ENCODE measurements at places on chromosomes 16 and 17.

DNA sequence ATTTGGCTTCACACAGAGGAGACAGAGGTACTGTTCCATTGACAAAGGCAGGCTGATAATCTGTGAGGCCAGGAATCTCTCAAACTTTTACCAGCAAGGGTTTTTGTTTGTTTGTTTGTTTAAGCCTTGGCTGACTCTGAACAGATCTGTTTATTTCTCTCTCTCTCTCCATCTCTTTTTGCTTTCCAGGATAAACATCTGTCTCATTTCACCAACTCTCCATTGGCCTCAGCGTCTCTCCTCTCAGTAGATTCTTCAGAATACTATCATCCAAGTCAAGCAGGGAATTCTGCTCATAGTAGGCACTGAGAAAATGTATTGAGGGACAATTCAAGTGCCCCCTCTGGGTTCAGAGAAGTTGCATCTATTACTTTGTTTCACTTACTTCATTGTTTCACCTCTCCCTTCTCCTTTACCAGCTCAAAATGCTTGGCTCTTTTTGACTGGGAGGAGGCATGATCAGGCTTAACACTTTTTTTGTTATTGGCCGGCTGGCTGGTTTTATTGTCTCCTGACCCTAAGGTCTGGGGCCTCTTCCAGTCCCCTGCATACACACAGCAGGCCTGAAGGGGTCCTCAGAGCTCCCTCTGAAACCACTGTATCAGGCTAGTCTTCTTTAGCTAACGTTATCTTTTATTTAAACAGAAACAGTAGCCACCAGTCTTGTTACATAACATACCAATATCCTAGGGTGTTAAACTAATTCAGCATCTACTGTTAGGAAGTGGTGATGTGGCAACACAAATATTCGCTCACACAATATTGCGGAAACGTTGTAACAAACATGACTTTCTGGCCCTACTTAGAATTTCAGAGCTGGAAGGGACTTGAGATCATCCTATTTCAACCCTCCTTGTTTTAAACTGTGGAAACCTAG, 2.0 kb upstream of the YPEL2 start:
- peak; percentile 20 for DNase-seq

GRCh38 chr17:28949185-28950016, 1.9 kb downstream of the PHF12 start:
- no peak for DNase-seq

DNA sequence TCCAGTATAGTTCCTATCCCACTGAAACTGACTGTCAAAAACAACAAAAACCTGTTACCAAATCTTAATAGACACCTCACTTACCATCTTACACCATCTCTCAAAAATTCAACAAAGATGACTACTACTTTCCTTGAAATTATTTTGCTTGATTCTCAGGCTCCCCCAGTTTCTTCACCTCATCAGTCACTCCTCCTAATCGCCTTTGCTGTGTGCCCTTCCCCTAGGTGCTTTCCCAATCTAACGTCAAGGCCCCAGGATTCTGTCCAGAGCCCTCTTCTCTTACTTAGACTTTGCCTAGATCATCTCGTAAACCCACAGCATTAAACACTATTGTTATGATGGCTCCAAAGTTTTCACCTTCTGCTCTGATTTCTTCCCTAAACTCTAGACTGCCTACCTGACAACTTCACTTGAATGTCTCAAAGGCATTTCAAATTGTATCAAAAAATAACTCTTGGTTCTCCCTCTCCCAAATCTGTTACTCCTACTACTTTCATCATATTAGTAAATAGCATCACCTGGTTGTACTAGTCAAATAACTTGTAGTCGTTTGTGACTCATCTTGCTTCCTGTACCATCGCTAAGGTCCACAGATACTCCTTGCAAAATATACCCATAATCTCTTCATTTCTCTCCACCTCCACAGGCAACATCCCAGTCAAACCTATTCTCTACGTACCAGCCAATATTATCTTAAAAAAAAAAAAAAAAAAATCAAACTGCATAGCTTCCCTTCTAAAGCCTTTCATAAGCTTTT, 18.0 kb downstream of the C16orf87 start:
- no peak for DNase-seq

- DNase-seq: no peak
Observed at GRCh38 chr16:69867784-69868560, 83.2 kb upstream of the CLEC18A start.

DNA sequence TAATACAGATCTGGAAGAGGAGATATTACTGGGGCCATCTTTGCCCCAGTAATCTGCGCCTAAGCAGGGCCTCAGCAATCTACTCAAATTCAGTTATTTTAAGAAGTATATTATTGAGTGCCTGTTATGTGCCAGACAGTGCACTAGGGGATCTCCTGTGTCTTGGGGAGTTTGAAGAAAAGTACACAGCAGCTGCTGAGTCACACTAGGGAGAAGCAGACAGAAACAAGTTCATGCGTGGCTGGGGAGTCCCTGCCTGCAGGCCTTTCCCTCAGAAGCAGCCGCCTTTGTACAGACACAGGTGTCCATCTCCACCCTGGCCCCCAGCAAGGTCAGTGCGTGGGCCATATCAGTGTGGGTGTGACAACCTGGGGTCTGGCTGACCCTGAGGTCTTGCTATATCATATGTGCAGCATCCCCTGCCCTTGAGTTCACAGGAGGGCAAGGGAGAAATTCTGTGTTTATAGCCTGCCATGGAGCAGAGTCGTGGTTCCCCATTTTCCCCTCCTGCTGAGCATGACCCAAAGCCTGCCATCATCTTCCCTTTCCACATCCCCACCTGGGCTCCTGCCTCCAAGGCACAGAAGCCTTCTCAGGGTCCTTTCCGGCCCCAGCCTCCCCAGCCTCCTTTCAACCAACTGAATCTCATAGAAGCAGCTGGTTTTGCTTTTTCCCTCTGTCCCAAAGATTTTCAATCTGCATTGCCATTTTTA, 229.9 kb upstream of the SDK2 start:
- DNase-seq: no peak

- no peak for DNase-seq
Observed at GRCh38 chr17:64092952-64093451, 36.9 kb downstream of the ERN1 start.

DNA sequence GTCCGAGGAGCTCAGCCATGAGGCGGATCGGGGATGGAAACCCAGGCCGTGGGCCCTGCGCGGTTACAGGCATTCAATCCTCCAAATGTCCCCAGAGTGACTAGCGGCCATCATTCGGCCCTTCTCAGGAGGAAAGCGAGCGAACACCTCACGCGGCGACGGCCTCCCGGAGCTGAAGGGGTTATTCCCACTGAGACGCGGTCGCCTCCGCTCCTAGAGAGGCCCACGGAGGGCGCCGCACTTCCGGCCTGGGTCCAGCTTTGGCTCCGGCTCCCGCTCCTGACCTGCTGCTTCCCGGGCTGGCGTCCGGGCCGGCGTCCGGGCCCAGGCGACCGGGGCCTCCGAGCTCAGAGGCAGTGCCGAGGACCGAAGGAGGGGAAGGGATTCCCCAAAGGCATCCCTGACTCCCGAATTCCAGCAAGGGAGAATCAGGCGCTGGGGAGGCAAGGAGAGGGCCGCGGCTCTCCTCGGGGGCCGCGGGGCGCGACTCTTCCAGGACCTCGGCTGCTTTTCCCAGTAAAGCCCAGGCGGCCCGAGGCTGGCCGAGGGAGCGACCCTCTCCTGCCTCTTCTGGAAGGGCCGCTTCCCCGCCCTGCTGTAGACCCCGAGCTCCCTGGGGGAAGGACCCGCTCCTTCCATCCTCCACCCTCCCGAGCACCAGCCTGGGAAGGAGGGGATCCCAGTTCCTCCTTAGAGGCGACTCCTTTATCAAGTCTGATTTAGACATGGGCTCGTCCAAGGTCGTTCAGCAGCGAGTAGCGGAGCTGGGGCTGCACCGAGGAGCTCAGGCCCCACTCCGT, 18.6 kb upstream of the ZNF629 start:
- DNase-seq: peak; percentile 49

DNA sequence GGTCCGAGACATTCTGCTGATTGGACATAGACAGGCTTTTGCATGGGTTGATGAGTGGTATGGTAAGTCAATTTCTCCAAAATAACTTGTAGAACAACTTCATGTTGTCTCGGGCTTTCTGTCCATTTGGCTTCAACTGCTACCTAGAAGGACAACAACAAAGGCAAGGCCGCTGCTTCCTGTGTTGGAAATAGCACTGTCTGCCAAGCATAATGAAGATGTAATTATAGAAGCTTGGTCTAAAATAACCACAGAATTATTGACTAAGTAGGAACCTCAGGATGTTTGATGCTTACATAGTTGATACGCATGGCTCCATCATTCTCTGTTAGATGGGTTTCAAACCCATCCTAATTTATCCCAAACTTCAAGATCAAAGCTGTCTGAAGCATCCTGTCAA, 42.3 kb upstream of the NOL11 start:
- no peak for DNase-seq

DNA sequence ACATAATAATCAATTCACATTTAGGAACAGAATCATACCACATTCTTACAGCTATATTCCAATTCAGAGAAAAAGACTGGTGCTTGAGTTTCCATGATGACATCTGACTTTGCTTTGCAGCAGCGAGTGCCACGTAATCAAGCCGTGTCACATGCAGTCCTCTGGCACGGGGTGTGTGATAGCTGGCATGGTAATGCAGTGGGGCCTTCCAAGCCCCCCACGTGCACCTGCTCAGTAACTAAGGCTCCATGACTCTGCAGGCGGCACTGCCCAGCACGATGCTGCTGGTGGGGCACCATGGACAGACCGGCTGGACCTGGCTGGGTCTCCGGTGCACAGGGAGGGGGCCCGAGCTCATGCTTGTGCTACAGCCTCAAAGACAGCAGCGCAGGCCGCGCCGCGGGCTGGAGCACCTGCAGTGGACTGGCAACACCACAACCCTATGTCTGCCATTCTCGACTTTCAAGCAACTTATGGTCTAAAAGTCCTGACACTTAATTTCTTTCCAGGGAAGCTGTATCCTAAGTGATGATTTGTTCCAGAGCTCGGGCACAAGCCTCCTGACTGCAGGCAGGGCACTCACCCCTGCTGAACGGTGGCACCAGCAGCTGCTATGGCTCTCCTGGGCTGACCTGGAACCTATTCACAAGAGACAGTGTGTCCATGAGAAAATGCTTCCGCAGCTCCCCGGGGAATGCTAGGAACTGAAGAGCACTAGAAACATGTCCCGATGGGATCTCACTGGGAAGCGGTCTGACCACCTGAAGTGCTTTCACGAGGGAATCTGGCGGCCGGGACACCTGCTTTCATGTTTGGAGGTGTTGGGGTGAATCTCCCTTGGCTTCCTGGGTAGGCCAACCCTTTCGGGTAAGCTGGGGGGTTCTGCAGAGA, 99.5 kb upstream of the DNAH17 start:
- no peak for DNase-seq

All from NCI-H1417 treated with DMSO at 0.1 percent for 48 hours (cell line).